ENCODE measurements at places on chromosomes 6 and 20.

DNA sequence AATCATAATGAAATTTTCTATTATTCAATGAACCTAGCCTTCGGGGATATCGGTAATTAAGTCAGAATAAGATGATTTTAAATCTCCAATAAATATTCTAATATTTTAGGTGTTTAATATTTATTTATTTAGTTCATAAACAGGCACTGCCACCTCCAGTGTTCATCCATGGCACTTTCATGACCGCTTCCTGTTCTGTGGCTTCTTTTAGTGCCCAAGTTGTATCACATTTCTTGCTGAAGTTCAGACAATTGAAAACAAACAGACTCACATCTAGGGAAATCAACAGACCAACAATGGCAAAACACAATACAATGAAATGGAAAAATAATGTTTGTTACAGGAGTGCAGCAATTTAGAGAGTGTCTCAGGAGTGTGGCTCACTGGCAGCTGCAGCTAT lies 26.0 kb downstream of the HDDC2 start:
- DNase-seq: no peak

DNA sequence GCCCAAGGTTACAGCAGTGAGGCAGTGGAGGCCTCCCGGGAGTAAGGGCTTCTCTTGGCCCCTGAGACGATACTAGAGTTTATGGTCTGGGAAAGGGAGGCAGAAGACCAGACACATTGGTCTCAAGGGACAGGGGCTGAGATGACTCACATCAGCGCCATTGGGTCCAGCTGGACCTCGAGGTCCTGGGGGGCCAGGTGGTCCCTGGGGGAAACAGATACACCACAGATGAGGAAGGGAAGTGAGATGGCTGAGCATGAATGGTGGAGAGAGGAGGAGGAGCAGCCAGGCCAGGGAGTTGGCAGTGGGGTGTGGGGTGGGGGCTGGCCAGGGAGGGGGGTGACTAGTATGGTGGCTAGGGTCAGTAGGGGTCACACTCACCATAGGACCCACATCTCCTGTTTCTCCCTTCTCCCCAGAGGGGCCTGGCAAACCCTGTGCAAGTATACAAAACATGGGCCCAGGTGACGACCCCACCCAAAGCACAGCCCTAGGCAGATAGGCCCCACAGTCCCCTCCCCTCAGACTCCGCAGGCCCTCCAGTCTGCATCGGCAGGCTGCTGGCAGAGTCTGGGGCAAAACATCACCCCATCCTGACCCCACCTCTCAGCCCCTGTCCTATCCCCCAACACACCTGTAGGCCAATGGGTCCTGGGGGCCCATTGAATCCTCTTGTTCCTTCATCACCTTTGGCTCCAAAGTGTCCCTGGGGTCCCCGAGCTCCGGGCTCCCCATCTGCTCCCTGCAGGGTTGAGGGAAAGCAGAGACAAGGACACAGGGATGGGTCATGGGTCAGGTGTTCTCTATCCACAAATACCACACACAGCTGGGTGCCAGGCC lies 21.9 kb downstream of the COL11A2 start:
- DNase-seq: no peak

DNA sequence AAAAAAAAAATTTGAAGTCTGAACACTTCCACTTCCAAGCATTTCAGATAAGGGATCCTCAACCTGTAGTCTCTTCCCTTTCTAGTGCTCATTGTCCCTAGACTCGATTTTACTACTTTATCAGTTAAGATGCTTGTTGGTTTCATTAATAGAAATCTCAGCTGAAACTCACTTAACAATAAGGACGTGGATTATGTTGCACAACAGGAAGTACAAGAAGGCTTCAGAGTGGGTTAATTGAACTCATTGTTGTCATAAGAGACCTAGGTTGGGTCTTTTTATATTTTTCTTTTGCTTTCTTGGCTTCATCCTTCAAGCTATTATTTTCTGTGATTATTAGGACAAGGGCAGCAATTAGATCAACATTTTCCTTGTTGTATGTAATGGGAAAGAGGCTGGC lies 175.2 kb downstream of the CDKAL1 start:
- DNase-seq: no peak

DNA sequence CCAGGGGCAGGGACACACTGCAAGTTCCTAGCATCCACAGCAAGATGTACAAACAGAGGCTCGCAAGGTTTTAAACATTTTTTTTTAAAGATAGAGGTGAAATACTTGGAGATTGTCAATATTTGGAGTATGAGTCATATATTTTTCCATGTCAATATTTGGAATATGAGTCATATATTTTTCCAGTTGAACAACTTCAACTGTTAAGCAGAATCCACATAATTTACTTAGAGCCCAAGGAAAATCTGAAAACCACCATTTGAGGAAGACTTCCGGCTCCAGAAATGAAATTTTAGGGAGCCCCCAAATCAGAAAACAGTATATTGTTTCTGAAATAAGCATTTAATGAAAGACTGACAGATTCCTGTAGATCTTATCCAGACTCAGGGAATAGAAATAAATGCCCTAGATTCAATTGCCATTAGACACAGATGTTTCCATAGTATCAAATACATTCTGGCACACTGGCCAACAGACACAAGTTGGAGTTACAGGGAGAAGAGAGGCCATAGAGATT lies 51.6 kb upstream of the FAM184A start:
- DNase-seq: no peak

DNA sequence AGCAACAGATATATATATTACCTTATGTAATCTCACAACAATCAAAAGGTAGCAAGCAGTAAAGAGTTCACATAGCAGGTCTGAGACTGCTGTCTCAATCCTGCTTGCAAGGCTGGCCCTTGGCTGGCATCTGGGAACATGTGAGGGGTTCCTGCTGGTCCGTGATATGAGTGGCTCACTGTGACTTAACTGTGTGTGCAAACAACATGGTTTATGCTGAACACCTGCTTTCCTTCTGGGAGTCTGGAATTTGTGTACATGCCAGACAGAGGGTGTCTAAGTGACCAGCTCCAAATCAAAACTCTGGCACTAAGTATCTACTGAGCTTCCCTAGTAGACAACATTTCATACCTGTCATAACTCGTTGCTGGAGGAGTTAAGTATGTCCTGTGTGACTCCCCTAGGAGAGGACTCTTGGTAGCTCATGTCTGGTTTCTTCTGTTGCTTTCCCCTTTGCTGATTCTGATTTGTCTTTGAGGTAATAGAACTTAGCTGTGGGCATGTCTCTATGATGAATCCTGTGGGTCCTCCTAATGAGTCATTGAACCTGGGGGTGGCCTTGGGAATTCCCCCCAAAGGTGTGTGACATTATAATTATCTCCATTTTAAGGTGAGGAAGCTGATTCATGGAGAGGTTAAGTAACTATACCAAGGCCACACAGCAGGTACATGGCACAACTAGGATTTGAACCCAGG lies 131.6 kb upstream of the NEDD9 start:
- DNase-seq: no peak

DNA sequence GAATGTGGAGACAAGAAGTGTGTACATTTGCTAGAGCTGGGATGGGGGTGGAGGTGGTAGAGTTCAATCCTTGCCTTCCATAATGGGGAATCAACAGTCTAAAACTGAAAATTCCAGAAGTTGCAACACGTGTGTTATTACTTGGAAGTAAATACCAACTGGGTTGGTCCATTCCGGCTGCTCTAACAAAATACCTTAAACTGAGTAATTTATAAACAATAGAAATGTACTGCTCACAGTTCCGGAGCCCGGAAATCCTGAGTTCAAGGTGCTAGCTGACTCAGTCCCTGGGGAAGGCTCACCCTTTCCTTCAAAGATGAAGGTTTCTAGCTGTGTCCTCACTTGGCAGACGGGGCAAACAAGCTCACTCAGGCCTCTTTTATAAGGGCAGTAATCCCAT lies 59.0 kb downstream of the RIN2 start:
- DNase-seq: no peak

GRCh38 chr20:5674176-5674660 lies 76.0 kb upstream of the SHLD1 start:
- peak; percentile 43 for DNase-seq

- DNase-seq: no peak
Observed at GRCh38 chr20:51955756-51956155, 153.4 kb upstream of the SALL4 start.

Measured in GM12891 (cell line).